ENCODE measurements at places on chromosomes 5 and 9.
A peak's percentile ranks its signal among the peaks of the same experiment; 100 is the strongest.

GRCh38 chr9:87227456-87227855 lies 270.2 kb upstream of the DAPK1 start:
- no peak for DNase-seq

GRCh38 chr5:131245312-131245711 lies 18.5 kb upstream of the CDC42SE2 start:
- DNase-seq, result no peak

- DNase-seq, result no peak
These were observed 107.7 kb upstream of the GRIN3A start for GRCh38 chr9:101846161-101846560.

DNA sequence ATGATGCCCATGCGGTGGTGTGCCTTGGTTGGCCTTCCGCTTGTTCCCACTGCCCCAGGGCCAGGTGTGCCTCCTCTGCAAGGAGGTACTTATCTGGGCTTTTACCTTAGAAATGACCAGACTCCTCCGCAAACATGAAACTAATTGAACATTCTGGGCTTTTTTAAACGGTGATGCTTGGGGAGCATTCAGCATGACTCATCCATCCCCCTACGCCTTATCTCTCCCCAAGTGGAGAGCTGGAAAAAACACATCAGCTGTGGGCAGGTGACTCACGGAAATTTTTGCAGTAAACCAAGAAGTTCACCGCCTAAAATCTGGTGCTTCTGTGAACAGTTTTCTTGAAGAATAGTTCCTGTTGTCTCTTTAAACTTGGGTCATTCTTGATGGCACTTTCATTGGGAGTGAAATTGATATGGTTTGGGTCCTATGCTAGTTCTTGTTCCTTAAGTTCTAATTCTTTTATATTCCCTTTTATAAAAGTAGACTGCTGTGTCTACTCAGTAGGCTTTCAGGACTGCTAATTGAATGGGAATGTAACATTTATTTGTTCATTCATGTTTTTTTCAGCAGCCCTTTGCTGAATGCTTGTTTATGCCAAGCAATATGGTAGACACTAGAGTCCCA lies 39.6 kb downstream of the SFXN1 start:
- DNase-seq, result no peak

DNA sequence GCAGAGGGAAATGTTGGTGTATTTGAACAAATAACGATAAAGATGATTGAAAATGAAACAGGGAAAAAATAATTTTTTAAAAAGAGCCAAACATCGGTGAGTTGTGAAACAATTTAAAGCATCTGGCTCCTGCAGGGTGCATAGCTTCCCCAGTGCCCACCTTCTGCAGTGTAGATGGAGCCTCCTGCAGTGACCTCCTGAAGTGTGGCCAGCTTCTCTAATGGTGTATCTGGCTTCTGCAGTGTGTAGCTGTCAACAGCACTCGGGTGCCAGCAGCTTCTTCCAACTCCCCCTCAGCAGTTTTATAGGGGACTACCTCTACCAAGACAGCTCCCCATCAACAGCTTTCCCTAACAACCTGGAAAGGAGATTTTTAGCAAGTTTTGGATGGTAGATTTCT lies 279.4 kb upstream of the SEMA6A start:
- DNase-seq, result no peak

DNA sequence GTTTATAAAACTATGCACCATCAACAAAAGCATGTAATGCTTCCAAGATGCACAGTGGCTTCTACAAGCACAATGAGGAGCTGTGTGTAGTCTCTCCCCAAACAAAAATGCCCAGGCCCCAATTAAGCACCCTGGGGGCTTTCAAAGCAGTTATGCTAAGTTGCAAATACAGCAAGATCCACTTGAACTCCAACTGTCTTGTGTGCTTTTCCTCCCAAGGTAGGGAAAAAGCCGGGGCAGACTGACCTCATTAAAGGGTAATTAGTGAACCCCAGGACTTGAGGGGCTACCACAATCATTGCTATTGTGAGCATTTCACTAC lies 13.1 kb downstream of the ZNF608 start:
- no peak for DNase-seq

GRCh38 chr5:171520300-171521174 lies 101.1 kb downstream of the FGF18 start:
- no peak for DNase-seq

- no peak for DNase-seq
These were observed 206.1 kb upstream of the ZNF608 start for GRCh38 chr5:124952566-124952965.

- no peak for DNase-seq
These were observed 93.7 kb downstream of the RASEF start for GRCh38 chr9:82969291-82969690.

DNA sequence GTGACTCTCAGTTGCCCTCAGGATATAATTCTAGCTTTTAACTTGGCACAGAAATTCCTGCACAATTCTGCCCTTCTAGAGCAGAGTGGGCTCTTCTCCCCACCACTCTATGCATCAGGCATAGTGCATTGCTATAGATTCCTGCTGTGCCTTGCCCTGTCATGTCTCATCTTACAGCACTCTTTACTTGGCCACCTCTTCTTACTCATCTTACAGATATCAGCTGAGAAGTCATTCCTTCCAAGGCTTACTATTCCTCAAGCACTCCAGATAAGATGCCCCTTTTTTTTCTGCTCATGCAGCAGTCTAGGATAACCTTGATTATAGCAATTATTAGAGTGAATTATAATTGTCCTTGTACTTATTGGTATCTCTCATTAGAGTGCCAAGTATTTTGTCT lies 5.6 kb downstream of the FAM221B start:
- peak; percentile 4 for DNase-seq

Data from RWPE2 (cell line).